ENCODE measurements at places on chromosomes 7 and 10.

- no peak for DNase-seq
Observed at GRCh38 chr10:120017733-120018417, 125.3 kb downstream of the SEC23IP start.

- no peak for DNase-seq
Observed at GRCh38 chr10:34808801-34809745, 6.0 kb downstream of the PARD3 start.

DNA sequence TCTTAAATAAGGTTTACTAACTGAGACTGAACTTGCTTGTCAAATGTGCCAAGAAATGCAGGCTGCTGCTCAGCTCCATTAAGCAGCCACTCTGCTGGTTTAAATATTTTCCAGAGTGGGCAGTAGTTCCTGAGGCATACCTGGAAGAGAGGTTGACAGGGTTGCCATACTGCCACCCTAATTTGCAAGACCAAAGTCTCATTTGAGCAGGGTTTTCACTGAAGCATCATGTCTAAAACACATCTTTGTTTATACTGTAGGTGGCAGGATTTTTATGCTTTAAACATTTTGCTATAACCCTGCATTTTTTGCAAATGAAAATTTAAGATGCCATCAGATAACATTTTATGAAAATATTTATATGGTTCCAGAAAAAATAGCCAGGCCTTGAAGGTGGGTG, 618.0 kb upstream of the LRRTM3 start:
- DNase-seq, result no peak

DNA sequence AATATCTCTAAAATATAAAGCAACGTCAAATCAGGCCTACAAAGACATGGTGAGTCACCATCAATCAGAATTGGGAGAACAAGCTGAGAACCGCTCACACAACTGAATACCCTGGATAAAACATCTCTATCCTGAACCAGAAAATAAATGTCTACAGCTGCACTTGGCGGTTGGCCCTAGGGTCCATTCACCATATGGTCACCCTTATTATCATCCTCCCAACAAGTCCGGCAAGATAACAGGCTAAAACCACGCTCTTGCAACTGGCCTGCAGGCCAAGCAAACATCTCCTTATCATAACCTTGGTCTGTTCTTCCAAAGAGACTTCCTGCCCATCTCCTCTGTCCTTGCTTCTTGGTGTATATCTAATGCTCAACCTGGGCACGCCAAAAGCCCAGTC, 310.7 kb downstream of the CALN1 start:
- no peak for DNase-seq

DNA sequence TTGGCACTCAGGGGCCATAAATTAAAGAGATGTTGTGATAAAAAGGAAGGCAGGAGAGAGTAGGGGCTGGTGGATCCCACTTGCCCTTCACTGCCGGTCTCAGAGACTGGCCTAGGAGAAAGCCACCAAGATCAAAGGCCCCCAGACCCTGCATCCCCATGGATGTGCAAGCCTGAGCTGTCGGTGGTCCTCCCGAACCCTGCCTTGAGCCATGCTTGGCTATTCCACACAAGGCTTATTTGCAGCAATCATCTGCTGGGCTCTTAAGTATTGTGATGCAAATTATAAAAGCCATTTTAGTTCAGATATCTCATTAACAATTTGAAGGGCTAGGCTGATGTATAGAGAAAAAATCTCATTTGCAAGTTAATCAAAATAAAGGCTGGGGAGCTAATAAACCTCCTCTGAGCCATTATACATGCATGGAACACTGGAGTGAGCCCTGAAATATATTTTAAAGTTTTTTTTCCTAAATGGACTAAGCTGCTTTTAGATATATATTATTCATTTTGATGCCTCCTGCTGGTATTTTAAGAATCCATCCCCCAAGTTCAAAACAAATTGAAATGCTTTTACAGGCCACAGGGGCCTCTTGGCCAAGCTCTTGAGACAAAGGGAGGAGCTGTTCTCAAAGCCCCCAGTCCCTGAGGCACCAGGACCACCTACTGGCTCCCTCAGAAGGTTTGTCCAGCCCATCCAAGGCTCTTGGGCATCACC, 28.1 kb downstream of the OAT start:
- no peak for DNase-seq

- DNase-seq, result no peak
Observed at GRCh38 chr10:70286616-70287015, 2.8 kb upstream of the NPFFR1 start.

DNA sequence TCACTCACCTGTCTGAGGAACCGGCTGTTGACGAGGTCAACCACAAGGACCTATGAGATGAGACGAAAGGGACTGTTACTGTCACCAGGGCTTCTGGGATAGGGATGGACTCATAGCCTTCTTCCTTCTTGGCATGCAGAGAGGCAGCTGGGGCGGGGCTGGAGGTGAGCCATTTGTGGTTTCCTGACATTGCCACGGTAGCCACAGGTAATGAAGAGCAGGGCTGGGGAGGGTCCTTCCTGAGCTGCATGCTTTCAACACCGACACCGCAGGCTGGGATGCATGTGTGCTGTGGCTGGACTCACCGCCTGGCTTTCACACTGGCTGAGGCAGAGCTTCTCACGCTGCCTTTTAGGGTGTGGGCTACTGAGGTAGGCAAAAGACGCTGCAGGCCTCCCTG, 46.4 kb upstream of the MKRN1 start:
- DNase-seq, result no peak

- DNase-seq, result no peak
Observed at GRCh38 chr10:59945590-59945989, 39.2 kb upstream of the CCDC6 start.

DNA sequence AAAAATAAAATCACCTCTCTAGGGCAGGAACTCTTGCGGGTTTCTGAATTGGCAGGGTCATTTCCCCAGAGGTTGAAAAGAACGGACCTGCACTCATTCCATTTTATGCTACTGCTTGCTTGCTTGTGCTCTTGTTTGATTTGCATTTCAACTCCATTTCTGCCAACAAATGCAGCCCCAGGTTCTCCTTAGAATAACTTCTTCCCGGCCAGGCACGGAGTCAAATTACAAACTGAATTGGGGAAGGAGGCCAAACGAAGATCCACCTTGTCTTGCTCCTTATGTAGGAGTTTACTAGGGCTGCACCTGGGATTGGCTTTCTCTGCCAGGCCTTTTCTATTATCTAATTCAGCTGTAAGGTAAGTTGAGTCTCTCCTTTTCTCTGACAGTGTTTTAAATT, 79.6 kb downstream of the HGF start:
- no peak for DNase-seq

- no peak for DNase-seq
Observed at GRCh38 chr7:4225881-4226523, 456.1 kb upstream of the FOXK1 start.

All from gastrocnemius medialis (tissue), 4 donors.